ENCODE measurements at places on chromosomes 12 and 14. TPM values are rescaled to one million over a fixed set of nuclear protein-coding genes. Genes with fewer than 3 reads are reported as not detected.
A peak's percentile ranks its signal among the peaks of the same experiment; 100 is the strongest.

KSR2 gene
- total RNA-seq: 0.15 TPM

KCNK13 gene
- total RNA-seq: 0.07 TPM

OR4E2 gene
- total RNA-seq: not detected

HOTAIR gene
- total RNA-seq: not detected

HIP1R gene
- 33.6 TPM for total RNA-seq

ATF7 gene
- total RNA-seq: 7.1 TPM

LIN7A gene
- 11.9 TPM for total RNA-seq

WNT5B gene
- 1.6 TPM for total RNA-seq

SLC2A14 gene
- 1.7 TPM for total RNA-seq

CACNA2D4 gene
- total RNA-seq: 0.22 TPM

PDZRN4 gene
- total RNA-seq: 0.17 TPM

DNA sequence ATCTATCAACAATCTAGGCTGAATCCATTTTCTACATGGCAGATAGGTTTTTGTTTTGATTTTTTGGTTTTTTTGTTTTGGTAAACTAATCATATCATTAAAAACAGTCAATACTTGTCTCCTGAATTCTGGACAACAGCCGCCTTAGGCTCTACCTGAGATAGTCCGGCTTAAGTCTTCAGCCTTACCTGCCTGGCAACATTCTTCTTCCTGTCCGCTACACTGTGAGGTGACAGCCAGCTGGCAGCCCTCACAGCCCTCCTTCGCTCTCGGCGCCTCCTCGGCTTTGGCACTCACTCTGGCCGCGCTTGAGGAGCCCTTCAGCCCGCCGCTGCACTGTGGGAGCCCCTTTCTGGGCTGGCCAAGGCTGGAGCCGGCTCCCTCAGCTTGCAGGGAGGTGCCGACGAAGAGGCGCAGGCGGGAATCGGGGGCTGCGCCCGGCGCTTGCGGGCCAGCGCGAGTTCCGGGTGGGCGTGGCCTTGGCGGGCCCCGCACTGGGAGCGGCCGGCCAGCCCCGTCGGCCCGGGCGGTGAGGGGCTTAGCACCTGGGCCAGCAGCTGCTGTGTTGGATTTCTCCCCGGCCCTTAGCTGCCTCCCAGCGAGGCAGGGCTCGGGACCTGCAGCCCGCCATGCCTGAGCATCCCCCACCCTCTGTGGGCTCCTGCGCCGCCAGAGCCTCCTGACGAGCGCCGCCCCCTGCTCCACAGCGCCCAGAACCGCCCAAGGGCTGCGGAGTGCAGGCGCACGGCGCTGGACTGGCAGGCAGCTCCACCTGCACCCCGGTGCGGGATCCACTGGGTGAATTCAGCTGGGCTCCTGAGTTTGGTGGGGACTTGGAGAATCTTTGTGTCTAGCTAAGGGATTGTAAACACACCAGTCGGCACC is 49.0 kb downstream of the MDGA2 start:
- DNase-seq: no peak

DNA sequence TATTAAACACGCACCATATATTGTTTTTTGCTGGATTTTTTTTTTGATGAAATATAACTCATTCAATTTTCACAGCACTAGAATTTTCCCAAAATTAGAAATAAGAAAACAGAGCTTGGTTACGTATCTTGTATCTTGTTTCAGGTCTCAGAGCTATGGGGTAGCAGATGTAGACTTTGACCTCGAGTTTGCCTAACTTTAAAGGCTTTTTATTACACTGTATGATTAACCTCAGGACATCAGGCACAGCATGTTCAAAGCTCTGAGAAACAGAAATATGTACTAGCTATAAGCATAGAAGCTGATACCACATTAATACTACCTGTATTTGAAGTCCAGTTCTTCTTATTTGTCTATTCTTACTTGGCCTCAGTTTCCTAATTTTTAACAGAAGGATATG is 171.9 kb upstream of the KITLG start:
- no peak for DNase-seq

- no peak for DNase-seq
These were observed 100.3 kb downstream of the DAD1 start for GRCh38 chr14:22488522-22489243.

GRCh38 chr12:105259226-105259625 is 23.3 kb upstream of the APPL2 start:
- DNase-seq: no peak

- no peak for DNase-seq
These were observed 35.3 kb downstream of the PITPNM2 start for GRCh38 chr12:123115409-123116121.

DNA sequence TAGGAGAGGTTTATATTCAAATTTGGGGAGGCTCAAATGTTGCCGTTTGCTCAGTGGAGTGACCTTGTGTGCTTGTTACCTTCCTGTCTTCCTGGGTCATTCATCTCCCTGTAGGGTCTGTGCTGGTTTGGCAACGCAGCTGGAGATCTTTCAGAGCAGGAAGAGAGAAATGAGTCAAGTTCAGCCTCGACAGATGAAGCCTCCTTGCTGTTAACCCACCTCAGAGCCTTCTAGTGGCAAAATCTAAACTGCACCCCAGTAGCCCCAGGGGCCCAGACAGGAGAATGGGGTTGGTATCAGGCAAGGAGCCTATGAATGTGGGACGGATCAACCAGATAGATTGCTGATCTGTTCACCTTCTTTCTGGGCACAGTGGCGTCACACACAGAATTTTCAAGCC is 999.3 kb downstream of the VRK1 start:
- no peak for DNase-seq

GRCh38 chr12:121947981-121948380 is 29.6 kb downstream of the CFAP251 start:
- DNase-seq: no peak

GRCh38 chr12:38823314-38823713 is 82.1 kb downstream of the CPNE8 start:
- no peak for DNase-seq

GRCh38 chr12:111858778-111859177 is 16.8 kb downstream of the MAPKAPK5 start:
- no peak for DNase-seq

DNA sequence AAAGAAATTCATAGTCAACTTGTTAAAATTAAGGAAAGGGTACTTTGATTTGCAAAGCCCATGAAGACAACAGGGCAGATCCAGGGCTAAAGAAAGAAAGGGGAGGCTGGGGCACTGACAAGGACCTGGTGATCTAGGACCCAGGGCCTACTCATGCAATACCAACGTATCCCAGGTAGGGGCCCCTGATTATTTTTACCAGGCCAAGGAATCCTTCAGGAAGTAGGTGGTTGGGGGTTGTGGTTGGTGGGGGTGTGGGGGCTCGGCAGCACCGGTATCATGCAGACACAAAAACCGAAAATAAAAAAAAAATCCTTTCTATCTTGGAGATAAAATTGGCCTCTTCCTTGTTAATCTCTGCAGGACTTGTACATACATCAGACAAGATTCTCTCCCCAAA is 47.5 kb downstream of the GSC start:
- DNase-seq: no peak

GRCh38 chr14:61451491-61451890 is 130.1 kb downstream of the PRKCH start:
- DNase-seq: no peak

DNA sequence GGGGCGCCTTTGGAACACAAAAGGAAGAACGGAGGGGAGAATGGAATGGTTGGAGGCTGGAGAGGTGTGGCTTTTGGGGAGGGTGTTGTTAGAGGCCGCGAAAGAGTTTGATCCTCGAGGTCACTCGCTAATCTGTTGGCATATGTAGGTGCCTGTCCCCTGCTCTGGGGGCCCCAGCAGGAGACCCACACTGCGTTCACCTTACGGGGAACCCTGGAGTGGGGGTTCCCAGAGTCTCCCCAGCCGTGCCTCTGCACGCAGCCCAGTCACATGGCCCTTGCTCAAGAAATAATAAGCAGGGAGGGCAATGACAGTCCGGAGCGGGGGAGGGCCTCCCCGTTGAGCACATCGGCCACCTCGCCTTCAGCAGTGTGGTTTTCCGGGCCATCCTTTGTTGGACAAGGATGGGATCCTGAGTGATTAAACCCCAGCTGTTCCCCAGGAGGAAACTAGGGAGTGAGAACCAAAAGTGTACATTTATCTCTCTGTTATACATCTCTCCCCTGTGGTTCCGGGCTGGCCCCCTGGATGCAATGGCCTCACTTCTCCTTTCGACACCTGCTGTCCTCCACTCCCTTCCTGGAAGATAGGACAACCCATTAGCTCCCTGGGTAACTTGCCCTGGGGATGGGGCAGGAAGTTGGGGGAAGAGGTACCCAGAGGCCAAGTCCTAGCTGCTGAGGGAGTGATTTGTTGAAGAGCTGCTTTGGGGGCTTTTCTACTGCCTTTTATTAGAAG is 1.3 kb downstream of the PLEKHG3 start:
- DNase-seq: peak; percentile 56

DNA sequence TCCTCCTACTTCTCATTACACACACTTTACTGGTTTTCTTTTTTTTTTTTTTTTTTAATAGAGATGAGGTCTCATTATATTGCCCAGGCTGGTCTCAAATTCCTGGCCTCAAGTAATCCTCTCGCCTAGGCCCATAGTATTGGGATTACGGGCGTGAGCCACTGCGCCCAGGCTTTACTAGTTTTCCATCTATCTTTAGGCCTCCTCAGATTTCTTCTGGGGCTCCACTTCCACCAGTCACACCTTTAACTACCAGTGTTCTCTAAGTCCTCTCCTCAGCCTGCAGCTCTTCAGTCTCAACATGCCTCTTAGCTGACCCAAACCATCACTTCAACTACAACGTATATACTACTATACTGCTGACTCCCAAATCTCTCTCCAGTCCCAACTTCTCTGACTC is 10.4 kb downstream of the R3HDM2 start:
- DNase-seq: no peak

DNA sequence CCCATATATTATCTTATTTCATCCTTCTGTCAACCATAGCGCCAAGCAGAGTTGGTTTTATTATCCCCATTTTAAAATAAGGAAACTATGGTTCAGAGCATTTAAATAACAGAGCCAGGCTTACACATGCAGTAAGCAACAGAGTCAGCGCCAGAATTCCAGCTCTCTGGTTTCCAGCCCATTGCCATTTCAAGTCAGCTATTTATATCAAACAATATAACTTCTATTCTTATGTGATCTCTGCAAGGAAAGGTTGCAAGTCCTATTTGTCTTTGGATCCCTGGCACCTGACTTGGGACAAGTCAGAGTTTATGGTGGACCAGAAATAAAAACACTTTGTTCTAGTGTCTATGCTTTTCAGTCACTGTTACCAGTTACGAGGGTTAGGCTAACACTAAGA is 174.1 kb upstream of the EEA1 start:
- DNase-seq: no peak
